ENCODE measurements at places on chromosomes 3 and 15.

DNA sequence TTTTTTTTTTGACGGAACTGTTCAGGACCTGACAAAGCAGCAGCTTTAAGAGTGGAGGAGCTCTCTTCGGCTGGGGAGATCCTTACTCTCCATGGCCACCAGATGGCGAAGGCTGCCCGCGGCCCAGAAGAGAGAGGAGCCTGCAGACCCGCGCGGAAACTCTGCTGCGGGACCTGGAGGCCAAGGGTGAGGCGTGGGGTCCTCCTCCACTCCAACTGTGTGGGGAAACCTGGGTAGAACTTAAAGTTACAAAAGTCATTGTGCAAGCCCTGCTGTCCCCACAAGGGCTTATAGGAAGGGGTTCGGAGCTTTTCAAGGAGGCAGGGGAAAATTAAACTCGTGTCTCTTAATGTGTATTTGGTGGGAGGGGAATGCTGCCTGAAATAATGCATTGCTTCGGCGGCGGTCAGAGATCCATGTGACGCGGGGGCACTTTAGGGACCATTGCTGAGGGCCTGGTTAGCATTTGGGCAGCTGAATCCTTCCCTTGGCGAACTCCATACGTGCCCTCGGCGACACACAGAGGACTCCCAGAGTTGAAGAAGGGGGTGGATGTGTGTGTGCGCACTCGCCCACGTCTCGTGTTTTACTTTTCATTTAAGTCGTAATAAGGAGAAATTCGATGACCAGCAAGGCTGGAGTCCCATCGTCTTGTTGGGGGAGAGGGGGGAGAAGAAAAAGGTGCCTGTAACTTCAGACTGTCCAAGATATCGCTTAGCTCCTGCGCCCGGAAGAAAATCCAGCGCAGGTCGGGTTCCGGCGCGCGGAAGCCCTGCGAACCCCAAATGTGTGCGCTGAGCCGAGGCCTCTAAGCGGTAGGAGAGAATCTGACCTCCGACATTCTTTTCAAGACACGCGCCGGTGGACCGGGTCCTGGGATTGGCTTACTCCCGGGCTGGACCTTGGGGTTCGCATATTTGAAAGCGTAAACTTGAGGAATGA is 9.7 kb downstream of the EOMES start:
- peak; percentile 78 for DNase-seq

- no peak for DNase-seq
These were observed 11.7 kb upstream of the CMTM7 start for GRCh38 chr3:32379831-32380500.

GRCh38 chr3:78941587-78941986 is 826.2 kb downstream of the ROBO1 start:
- peak; percentile 54 for DNase-seq

DNA sequence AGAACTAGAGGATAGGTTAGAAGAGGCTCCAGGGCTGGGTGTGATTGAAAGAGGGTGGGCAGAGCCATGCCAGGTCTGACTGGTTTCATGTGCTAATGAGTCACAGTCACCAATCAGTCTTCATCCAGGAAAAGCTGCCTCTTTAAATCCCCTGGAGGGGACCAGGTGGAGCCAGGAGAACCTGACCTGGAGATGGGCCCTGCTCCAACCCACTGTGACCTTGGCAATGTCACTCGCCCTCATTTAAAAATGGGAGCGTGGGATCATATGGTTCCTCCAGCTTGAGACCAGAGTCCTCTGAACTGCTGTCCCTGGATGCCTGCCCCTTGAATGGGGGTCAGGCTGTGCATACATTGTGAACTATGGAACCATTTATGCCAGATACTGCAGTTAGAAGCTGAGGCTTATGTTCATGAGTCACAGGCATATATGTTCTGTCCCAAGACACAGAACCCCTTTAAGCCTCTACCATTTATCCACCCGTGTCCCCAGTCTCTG is 23.0 kb downstream of the HES1 start:
- DNase-seq = no peak

DNA sequence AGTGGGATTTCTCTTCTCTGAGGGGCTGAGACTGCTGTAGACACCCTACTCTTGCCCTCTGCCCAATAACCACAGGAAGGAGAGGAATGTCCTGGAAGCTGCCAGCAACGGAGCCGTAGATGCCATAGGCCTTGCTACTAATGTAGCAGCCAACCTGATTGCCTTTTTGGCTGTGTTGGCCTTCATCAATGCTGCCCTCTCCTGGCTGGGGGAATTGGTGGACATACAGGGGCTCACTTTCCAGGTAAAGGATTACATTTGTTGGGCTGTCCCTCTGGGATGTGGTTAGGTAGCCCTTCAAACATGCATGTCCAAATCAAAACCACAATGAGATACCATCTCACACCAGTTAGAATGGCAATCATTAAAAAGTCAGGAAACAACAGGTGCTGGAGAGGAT is 16.1 kb downstream of the SLC28A2 start:
- no peak for DNase-seq

DNA sequence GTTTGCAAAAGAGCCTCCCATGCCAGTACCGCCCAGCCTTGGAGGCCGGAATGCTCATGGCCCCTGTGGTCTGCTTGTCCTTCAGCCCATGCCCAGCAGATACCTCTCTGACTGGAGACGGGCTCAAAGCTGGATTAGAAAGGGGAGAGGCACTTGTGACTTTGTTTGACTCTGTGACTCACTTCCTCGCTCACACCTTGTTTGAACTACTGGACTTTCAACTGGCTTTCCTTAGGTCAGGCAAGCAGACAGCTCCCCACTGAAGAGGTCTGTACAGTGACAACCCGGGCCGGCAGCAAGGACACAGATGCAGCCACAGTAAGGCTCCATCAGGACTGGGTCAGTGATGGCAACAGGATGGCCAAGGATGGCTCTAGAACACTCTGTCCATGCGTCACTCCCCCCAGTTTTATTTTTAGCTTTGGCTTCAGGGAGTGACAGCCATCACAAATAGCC is 98.6 kb upstream of the ABHD17C start:
- DNase-seq = peak; percentile 49

DNA sequence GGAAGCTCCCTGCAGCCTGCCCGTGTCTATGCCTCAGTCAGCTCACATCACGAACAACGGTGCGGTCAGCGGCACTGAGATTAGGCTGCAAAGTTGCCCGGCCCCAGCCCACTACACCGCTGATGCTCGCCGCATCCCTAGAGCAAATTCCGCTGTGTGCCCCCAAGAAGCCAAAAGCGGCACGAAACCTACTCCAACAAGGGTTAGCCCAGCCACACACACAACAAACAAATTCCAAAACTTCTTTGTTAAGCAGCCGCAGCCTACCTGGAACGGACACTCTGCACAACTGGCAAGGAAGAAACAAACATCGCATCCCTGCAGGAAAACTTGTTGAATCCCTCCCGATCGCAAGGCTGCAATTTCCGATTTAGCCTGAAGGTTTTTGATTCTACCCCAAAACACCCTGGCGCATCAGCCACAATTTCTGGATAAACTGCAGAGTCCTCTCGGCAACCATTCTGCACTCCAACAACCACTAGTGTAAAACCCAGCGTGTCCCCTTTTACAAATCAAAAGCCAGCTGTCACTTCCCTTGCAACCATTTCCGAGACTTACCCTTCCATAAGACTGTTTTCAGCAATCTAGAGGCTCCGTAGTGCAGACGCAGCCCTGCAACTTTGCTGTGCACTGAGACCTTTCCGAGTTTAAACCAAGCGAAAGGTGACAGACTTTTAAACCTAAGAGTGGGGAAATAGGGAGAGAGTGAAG is 449 bp downstream of the ROBO1 start:
- DNase-seq = no peak

DNA sequence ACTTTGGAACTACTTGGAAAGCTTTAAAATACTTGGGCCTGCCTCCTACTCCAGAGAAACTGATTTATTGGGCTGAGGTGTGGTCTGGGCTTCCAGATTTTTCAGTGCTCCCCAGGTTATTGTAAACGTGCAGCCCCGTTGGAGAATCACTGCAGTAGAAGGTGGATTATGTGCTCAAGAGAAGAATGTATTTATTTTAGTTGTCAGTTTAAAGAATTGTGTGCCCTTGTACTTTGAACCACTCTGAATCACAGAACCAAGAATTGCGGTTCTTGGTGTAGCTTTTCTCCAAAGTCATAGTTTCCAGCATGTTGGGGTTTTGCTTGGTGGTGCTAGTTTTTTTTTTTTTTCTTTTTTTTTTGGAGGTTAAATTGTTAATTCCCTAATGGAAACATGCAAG is 1.6 kb downstream of the TATDN2 start:
- no peak for DNase-seq

GRCh38 chr3:39110041-39110639 is 2.7 kb downstream of the TTC21A start:
- DNase-seq = no peak

GRCh38 chr3:59922192-59922591 is 872.4 kb upstream of the CFAP20DC start:
- no peak for DNase-seq

- no peak for DNase-seq
These were observed 100.7 kb downstream of the SNRPN start for GRCh38 chr15:25055356-25056068.

DNA sequence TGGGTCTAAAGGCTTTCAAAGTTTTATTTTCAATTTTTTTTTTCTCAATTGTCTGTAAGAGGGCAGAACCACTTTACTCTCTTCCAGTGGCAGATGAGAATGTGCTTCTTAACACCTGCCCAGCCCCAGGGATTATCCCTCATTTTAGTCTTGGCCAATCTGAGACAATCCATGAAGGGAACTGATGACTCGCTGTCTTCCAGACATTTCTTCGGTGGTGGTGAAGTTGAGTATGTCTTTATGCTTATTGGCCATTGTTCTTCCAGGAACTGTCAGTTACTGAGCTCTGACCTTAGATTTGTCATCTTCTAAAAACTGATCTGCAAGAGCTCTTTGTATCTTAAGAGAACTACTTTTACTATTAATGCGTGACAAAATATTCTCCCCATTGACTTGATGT is 139.5 kb downstream of the TJP1 start:
- DNase-seq = peak; percentile 58

- peak; percentile 43 for DNase-seq
These were observed 68.8 kb upstream of the IQSEC1 start for GRCh38 chr3:13141991-13142412.

- DNase-seq = no peak
These were observed 4.1 kb downstream of the OSBPL11 start for GRCh38 chr3:125591116-125591760.

GRCh38 chr15:71780115-71780976 is 30.0 kb upstream of the NR2E3 start:
- peak; percentile 59 for DNase-seq

GRCh38 chr3:57043518-57043917 is 16.9 kb upstream of the SPATA12 start:
- no peak for DNase-seq

DNA sequence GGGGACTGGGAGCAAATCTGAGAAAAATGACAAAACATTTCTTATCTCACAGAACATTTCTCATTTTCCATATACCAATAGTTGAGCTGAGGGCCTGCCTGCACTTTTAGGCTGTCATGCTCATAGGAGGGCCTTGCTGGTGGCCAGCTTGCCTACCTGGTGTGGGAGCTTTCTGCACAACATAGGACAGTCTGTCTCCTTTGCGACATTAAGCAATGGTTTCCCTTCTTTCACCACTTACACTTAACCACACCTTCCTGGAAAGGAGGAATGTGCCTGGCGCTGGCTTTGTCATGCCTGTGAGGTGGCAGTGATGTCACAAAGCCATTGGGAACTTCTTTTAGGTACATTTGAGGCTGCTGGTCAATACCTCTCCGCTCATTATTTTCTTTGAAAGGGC is 5.7 kb downstream of the SNAPC5 start:
- no peak for DNase-seq

DNA sequence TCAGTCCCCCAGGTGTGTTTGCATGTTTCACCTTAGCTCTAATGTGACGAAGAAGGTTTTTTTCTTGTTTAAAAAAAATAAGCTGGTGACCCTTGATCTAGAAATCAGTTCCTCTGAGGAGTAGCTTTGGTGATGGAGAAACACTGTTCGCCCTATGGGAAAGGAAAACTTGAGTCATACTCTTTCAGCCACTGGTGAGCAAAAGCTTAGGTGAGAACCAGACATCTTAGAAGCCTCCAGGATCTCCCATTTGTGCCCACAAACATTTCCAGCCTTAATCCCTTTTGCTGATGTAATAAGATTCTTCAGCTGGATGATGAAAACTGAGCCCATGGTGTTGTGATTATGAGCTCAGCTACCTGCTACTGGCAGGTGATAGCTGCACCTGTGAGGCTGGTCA is 37.8 kb downstream of the SLC27A2 start:
- no peak for DNase-seq

Data from RPMI7951 (cell line).